ENCODE measurements at places on chromosomes 2 and 18. TPM values are rescaled to one million over a fixed set of nuclear protein-coding genes. Genes with fewer than 3 reads are reported as not detected.

Gene CD207
- not detected for total RNA-seq

Gene CDK15
- total RNA-seq, result not detected

Gene DNAH7
- not detected for total RNA-seq

Gene VAMP5
- total RNA-seq, result 24.6 TPM

- no peak overlapping the region for H3K4me3 ChIP-seq
- no peaks in the 10 kb centered on the region for H3K27me3 ChIP-seq
- H3K36me3 ChIP-seq, result no peaks in the 10 kb centered on the region
- H3K27ac ChIP-seq, result no peak overlapping the region
- no peaks in the 10 kb centered on the region for H3K4me1 ChIP-seq
Observed at GRCh38 chr18:52747869-52748268, 407.9 kb downstream of the DCC start.

GRCh38 chr2:213017404-213017803, 134.0 kb downstream of the IKZF2 start:
- no peak for DNase-seq
- H3K36me3 ChIP-seq, result peaks cover 4% of the 10 kb centered on the region
- no peaks in the 10 kb centered on the region for H3K4me1 ChIP-seq
- H3K27me3 ChIP-seq, result no peaks in the 10 kb centered on the region

GRCh38 chr2:210189452-210190138, 18.4 kb upstream of the KANSL1L start:
- no peak overlapping the region for H3K27ac ChIP-seq
- H3K27me3 ChIP-seq, result no peaks in the 10 kb centered on the region
- H3K4me3 ChIP-seq, result no peak overlapping the region
- DNase-seq, result no peak
- no peaks in the 10 kb centered on the region for H3K4me1 ChIP-seq
- H3K36me3 ChIP-seq, result no peaks in the 10 kb centered on the region

DNA sequence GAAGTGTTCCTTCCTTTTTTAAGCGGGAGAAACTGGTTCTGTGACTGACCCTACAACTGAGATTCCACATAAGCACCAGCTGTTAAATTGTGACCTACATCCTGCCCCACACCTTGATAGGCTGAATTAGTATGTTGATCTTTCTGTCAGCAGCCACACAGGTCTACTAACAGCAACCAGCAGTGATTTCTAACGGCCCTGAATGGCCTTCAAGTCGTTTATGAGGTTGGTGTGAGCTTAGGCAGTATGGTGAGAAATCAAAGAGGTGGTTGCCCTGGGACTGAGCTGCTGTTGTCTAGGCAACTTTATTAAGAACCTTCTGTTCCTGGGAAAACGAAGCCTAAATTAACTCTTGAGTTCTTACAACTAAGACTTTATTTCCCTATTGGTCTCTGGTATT, 197.2 kb upstream of the FSHR start:
- no peaks in the 10 kb centered on the region for H3K36me3 ChIP-seq
- DNase-seq, result no peak
- no peak overlapping the region for H3K27ac ChIP-seq
- H3K4me1 ChIP-seq, result no peaks in the 10 kb centered on the region
- H3K27me3 ChIP-seq, result no peaks in the 10 kb centered on the region

DNA sequence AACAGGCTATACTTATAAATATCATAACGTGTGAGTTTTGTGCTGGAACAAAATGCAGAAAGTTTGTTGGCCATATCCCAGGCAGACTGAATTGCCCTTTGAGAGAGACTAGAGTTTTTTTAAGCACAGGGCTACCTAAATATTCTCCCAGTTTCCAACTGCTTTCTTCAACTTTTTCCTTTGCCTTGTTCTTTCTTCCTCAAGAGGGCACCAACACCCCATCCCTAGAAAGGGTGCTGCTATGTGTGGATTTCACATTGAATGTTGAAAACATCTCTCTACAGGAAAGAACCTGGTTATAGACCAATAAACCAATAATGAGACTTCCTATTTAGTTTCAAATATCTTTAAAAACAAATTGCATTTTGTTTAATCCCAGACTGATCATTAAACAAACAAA, 87.9 kb downstream of the ICOS start:
- peaks cover 15% of the 10 kb centered on the region for H3K4me1 ChIP-seq
- H3K4me3 ChIP-seq, result no peak overlapping the region
- no peak for DNase-seq
- H3K27me3 ChIP-seq, result no peaks in the 10 kb centered on the region
- H3K27ac ChIP-seq, result no peak overlapping the region
- H3K36me3 ChIP-seq, result no peaks in the 10 kb centered on the region

GRCh38 chr2:41741951-41742595, 305.7 kb upstream of the PKDCC start:
- no peaks in the 10 kb centered on the region for H3K4me1 ChIP-seq
- H3K4me3 ChIP-seq, result no peak overlapping the region
- H3K27ac ChIP-seq, result no peak overlapping the region
- no peaks in the 10 kb centered on the region for H3K27me3 ChIP-seq
- peaks cover 4% of the 10 kb centered on the region for H3K36me3 ChIP-seq

- peaks cover 14% of the 10 kb centered on the region for H3K27me3 ChIP-seq
- no peak overlapping the region for H3K27ac ChIP-seq
- no peaks in the 10 kb centered on the region for H3K4me1 ChIP-seq
- H3K36me3 ChIP-seq, result no peaks in the 10 kb centered on the region
- H3K4me3 ChIP-seq, result no peak overlapping the region
Observed at GRCh38 chr18:54822872-54823845, 5.1 kb upstream of the RAB27B start.

GRCh38 chr2:29241955-29242565, 126.8 kb downstream of the CLIP4 start:
- H3K27ac ChIP-seq, result no peak overlapping the region
- H3K4me3 ChIP-seq, result no peak overlapping the region
- H3K27me3 ChIP-seq, result peaks cover 3% of the 10 kb centered on the region
- no peaks in the 10 kb centered on the region for H3K4me1 ChIP-seq
- no peaks in the 10 kb centered on the region for H3K36me3 ChIP-seq

GRCh38 chr18:50313031-50313607, 25.6 kb upstream of the CXXC1 start:
- peaks cover 17% of the 10 kb centered on the region for H3K27me3 ChIP-seq
- no peak overlapping the region for H3K4me3 ChIP-seq
- no peak for DNase-seq

- no peaks in the 10 kb centered on the region for H3K27me3 ChIP-seq
- H3K27ac ChIP-seq, result no peak overlapping the region
- H3K4me1 ChIP-seq, result no peaks in the 10 kb centered on the region
- no peak overlapping the region for H3K4me3 ChIP-seq
- no peak for DNase-seq
Observed at GRCh38 chr2:108235577-108235976, 4.2 kb upstream of the SULT1C3 start.
